ENCODE measurements at places on chromosomes 5 and 9.

- DNase-seq: no peak
Measured at GRCh38 chr5:126659805-126660482, 59.2 kb downstream of the PHAX start.

- DNase-seq: no peak
Measured at GRCh38 chr9:114247077-114247476, 75.8 kb upstream of the ORM1 start.

DNA sequence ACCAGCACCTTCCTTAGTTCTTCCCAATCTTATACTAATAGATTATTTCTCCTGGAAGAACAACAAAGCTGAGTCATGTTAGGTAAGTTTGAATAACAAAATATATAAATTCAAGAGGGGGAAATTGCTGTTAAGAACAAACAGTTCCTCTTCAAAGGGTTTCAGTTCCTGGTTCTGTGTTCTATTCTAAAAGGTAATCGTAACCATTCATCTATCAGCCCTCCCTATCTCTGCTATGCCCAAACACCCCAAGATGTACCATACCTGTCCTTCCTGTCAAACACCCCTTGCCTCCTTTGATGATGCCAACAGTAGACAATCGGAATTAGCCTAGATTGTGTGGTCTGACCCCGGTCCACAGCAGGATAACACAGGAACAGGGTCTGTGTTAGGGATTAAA is 4.2 kb upstream of the RNF180 start:
- DNase-seq: no peak

DNA sequence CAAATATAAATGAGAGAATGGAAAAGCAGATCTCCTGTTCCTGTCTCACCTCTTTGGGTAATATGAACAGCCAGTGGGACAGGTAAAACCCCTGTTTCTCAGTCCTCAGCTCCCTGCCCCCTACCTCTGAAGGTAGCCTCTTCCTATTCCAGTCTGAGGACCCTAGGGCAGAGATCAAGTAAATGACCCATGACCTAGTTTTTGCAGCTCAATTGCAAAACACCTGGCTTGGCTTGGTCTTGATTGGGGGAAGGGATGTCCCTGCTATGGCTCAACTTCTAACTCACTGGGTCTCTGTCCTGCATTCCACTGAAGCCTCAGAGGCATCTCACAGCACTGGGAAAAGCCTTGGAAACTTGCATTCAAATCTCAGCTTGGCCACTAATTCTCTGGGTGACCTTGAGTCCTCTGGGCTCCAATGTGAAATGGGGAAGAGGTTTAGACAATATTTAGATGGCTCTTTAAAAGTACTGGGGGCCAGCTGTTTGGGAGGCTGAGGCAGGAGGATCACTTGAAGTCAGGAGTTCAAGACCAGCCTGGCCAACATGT is 1.6 kb upstream of the GALT start:
- DNase-seq: no peak

Measured in T-helper 17 cell (primary cell).